ENCODE measurements at places on chromosomes 2 and 18. TPM values are rescaled to one million over a fixed set of nuclear protein-coding genes. Genes with fewer than 3 reads are reported as not detected.

DNA sequence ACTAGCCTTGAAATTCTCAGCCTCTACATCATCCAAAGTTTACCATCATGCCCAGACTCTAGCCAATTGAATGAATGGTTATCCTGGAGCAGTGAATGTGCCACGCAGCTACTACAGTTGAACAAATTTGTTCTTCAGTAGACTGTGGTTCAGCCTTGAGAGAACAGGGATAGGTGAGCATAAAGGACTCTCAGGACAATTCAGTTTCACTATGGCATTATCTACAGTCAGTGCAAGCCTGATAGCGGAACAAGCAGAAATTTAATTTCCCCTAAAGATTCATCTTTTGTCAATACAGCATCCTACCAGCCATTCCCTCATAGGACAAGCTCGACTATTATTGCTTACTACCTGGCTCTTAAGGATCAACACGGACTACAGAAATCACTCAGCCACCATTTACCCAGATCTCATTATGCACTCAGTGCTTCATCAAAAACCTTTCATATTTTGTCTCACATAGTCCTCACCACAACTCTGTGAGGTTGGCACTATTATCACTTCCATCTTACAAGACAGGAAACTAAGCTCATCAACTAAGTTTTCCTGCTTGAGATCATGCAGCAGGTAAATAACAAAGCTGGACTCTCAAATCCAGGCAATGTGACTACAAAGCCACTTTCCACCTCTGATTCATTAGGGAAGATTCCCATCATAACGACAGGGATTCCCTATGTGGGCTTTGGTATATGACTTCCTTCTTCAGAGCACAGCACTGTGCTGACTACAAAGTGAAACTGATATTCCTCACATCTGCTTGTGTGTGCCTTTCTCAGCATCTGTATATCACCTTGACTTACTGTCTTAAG, 181.5 kb upstream of the ACVR2A start:
- DNase-seq: peak; percentile 14

DNA sequence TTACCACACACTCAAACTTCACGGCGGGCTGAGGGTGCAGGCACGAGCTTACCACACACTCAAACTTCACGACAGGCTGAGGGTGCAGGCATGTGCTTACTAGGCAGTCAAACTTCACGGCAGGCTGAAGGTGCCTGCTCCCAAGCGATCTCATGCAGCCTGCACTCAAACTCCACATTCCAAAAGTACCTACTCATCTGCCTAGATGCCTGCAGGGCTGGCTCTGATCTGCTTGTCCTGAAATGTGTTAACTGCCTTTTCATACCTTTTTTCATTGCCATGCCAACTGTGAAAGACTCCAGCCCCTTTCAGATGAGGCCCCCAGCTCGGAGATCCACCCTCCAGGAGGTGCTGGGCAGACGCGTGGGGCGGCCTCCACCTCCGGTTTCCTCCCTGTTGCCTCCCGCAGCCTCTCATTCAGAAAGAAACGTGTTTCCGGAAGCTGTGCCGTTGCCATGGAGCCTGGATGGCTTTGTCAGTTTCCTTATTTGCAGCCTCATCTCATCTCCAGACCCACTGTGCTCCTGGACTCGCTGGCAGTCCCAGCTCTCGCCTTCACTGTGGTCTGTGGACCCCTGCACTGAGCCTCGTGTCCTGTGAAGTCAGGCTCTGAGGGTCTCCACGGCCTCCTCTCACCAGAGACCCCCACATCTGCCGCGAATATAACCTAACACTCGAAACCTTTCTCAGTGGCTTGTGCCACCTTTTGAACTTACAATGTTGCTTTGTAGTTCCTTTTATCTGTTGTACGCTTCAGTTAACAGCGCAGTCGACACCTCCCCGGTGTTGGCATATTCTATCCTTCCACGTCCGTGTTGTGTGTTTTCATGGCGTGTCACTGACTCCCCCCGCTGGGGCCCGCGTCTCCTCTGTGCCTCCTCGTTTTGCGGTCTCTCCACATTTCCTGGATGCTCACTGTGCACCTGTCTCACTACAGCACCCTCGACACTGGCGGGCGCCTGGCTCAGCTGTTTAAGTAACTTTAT, 106.1 kb upstream of the ALKAL2 start:
- DNase-seq: peak; percentile 85

- peak; percentile 56 for DNase-seq
These were observed 58.3 kb downstream of the WDR7 start for GRCh38 chr18:56709463-56709862.

GALNT5 gene
- not detected for total RNA-seq

- DNase-seq: no peak
These were observed 178.7 kb downstream of the NCKAP5 start for GRCh38 chr2:133389569-133389968.

GRCh38 chr2:174362949-174363348, 28.2 kb downstream of the SP9 start:
- no peak for DNase-seq

CAPN10 gene
- 28.5 TPM for total RNA-seq

- no peak for DNase-seq
These were observed 1.0 kb upstream of the HOXD12 start for GRCh38 chr2:176098366-176099158.

- DNase-seq: no peak
These were observed 52.6 kb downstream of the PPP4R1 start for GRCh38 chr18:9561759-9562158.

TSPYL6 gene
- total RNA-seq: not detected

DNA sequence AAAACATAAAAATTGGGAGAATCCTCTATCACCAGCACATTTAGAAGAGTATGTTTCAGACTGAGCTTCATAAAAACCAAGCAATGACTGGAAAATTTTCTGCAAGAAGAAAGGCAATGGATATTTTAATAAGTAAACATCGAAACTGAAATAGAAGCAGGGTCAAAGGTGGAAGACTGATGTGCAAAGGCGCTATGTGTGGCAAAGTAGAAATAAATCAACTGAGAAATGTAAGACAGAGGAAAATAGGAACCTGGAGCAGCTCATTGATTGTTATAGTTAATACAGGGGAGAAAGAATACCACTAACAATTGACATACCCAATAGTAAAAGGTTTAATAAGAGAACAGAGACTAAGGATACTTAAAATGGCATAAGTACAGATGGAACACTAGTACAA, 818.4 kb downstream of the SOCS6 start:
- DNase-seq: no peak

GRCh38 chr2:220300806-220301205, 673.4 kb downstream of the SLC4A3 start:
- DNase-seq: no peak

DNA sequence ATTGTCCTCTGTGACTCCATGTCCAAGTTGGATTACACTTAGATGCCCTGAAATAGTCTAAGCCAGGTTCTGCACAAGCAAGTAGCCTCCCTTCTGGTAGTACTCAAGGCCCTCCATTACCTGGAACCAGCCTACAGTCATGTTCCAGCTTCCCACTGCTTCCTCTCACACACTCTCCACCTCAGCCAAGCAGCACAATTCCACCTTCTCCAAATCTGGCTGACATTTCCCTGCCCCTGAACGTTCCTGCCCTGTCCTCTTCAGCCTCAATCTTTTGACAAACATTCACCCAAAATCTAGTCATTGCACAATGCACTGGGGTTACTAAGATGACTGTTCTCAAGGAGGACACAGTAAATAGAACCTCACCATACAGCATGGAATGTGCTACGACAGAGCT, 95.3 kb upstream of the KLHL29 start:
- DNase-seq: no peak

GRCh38 chr2:25164561-25164960, 3.8 kb downstream of the POMC start:
- DNase-seq: no peak

DNA sequence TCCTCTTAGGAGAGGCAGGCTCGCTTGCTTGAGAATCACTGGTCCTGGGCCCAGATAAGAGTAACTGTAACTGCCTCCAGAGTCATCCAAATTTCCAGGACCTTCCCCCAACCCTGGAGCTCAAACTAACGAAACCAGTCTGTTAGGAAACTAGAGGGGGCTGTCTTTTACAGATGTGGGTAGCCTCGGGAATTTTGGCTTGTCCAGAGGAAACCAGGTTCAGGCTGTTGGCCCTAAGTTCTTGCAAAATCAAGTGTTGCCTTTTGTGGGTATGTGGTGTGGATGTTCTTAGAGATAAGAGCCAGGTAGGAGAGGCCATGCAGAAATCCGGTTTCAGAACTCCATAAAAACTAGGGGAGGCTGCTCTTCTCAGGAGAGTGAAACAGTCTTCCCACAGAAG, 125.0 kb upstream of the DLX2 start:
- no peak for DNase-seq

ARMC9 gene
- total RNA-seq: 1.0 TPM

DNA sequence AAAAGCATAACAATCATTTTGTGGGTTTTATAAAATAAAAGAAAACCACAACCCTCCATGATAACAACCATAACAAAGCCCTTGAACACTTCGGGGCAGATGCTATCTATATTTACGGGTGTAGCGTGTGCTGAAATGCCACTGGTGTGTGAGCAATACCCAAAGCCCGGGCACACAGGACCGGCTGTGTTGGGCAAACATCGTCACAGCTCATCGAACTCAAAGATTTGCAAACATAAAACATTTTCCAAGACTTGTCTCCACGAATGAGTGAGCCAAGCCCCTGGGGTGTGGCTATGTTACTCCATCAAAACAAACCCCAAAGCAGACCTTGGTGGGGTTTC, 290.2 kb downstream of the LPIN1 start:
- no peak for DNase-seq

DNA sequence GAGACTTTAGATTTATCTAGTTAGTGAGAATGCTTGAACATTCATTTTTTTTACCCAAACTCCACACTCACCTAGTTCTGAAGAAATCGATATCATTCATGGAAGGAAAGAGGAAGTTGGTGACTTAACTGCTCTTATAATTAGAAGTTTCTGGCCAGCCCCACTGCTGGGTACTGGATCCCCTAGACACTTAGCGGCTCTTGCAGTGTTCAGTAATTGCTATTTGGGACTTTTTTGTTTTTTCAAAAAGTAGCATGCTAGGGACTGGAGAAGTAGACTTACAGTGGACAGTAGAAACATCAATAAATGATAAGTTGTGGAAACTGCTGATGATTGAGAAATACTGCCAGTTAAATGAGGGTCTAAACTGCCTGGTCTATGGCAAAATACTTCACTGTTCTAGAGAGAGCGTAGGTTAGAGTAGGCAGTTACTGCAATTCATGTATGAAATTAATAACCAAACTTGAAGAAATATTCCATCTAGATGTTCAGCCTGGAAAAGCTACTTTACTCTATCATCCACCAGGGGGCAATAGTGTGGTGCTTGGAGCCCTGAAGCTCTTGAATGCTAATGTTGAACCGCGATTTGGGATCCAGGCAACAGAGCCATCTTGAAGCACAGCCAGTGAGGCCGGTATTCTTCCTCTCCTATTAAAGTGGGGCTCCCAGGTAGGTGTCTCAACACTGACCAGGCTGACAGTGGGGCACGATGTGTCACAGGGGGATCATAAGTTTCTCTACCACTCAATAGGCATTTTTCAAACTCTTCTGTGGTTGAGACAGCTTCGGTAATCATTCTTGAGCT, 146.1 kb upstream of the SESTD1 start:
- DNase-seq: peak; percentile 45

GRCh38 chr2:88829607-88830463, 138.4 kb downstream of the RPIA start:
- no peak for DNase-seq

DNA sequence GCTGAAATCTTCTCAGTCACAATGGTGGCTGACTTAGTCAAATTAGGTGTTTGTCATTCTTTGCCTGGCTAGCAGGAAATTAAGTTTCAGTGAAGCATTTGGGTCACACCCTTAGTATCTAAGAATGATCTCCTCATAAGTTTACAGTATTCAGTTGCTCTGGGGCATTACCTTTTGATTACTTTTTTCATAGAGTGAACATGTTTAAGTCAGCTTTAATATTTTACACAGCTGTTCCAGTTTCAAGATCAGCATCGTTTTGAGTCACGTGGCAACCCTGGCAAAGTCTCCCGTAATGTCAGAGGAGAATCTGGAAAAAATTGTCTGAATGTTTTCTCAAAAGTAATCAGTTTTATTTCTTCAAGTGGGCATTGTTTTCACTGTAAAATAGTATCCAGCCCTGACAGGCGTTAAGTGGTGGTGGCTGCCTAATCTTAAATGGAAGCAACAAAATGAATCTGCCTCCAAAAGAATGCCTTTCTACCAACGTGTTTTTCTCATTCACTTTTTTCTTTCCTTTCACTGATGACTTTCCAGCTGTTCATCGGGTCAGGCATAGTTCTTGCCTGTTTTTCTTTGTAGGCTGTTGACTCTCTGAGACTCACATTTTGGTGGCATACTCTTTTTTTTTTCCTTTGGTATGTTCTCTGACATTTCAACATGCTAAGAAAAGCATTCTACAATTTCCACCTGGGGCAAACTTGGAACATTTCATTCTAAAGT, 319.6 kb upstream of the TCF4 start:
- DNase-seq: no peak

- no peak for DNase-seq
These were observed 120.9 kb upstream of the RND3 start for GRCh38 chr2:150608341-150608740.

DNA sequence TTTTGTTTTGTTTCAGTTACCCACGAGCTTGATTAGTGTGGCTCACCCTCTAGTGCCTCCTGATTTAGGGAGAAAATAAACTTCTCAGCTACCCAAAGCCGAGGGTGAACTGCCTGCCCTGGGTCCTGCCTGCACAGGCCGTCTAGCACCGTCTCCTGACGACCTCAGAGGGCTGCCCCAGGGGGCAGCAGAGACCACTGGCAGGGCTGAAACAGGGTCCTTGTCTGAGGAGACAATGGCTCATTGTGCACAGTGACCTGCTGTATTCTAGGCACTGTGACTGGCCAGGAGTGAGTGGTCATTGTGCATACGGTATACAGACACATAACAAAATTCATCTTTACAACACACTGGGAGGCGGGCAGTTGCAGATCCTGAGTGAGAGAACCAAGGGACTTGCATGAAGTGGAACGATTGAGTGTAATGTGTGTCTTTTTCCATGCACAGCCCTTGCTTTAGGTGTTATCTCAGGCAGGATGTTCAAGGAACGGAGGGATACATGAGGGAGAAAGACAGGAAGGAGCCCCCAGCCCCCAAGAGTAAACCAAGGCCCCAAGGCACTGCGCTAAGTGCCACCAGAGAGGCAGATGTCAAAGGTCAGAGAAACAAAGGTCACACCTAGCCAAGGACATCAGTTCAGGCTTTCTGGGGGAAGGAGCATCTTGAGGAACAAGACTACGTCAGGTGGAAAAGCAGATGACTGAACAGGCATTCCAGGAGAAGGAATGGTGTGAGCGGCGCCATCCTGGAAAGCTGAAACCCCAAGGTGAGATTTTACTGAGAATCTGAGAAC, 421.3 kb downstream of the LPIN1 start:
- DNase-seq: no peak

DNA sequence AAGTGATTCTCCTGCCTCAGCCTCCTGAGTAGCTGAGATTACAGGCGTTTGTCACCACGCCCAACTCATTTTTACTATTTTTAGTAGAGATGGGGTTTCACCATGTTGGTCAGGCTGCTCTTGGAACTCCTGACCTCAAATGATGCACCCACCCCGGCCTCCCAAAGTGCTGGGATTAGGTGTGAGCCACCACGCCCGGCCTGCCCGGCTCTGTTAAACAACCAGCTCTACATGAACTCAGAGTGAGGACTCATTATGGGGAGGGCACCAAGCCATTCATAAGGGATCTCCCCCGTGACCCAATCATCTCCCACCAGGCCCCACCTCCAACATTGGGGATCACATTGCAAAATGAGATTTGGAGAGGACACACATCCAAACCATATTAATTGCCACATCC, 8.8 kb downstream of the ATIC start:
- no peak for DNase-seq

- no peak for DNase-seq
These were observed 1070.2 kb upstream of the NXPH2 start for GRCh38 chr2:139850254-139850890.
